ENCODE measurements at places on chromosomes 3 and 15. TPM values are rescaled to one million over a fixed set of nuclear protein-coding genes. Genes with fewer than 3 reads are reported as not detected.

OR5H1 gene
- not detected for total RNA-seq

ACVR2B gene
- total RNA-seq = 14.4 TPM

NEDD4 gene
- total RNA-seq = 8.4 TPM

CCDC32 gene
- total RNA-seq = 21.6 TPM

PRRT3 gene
- 3.3 TPM for total RNA-seq

RLBP1 gene
- total RNA-seq = not detected

GRIP2 gene
- total RNA-seq = 0.21 TPM

TTBK2 gene
- total RNA-seq = 31.2 TPM

GXYLT2 gene
- total RNA-seq = 25.8 TPM

GALNT15 gene
- 386 TPM for total RNA-seq

RBPMS2 gene
- 2.0 TPM for total RNA-seq

KLHL6 gene
- total RNA-seq = 2.1 TPM

PAQR5 gene
- 8.1 TPM for total RNA-seq

KCNAB1 gene
- total RNA-seq = 7.1 TPM

FEZF2 gene
- not detected for total RNA-seq

SOX14 gene
- total RNA-seq = not detected

GPR160 gene
- 2.4 TPM for total RNA-seq

TRIM42 gene
- not detected for total RNA-seq

CERS3 gene
- not detected for total RNA-seq

HHATL gene
- 3.5 TPM for total RNA-seq

TP63 gene
- 1.7 TPM for total RNA-seq

SLC6A6 gene
- 14.7 TPM for total RNA-seq

PRR23A gene
- not detected for total RNA-seq

GRAMD2A gene
- total RNA-seq = 1.7 TPM

ARIH2 gene
- total RNA-seq = 115 TPM

NPAP1 gene
- total RNA-seq = not detected

BRK1 gene
- 81.9 TPM for total RNA-seq

C3orf80 gene
- total RNA-seq = 1.8 TPM

ERICH6 gene
- 0.84 TPM for total RNA-seq

PLCB2 gene
- total RNA-seq = 16.9 TPM

EEFSEC gene
- 43.5 TPM for total RNA-seq

ZNF80 gene
- not detected for total RNA-seq

USP3 gene
- total RNA-seq = 34.5 TPM

GABRA5 gene
- not detected for total RNA-seq

SLC28A2 gene
- total RNA-seq = not detected

ADGRG7 gene
- not detected for total RNA-seq

RTP1 gene
- total RNA-seq = not detected

MUC20 gene
- total RNA-seq = 33.1 TPM

TICRR gene
- total RNA-seq = not detected

HGD gene
- total RNA-seq = not detected

CCR8 gene
- total RNA-seq = not detected

FOXL2 gene
- total RNA-seq = not detected

DNAJA4 gene
- total RNA-seq = 16.9 TPM

NOX5 gene
- 1.3 TPM for total RNA-seq

MEF2A gene
- total RNA-seq = 49.6 TPM

TMEM108 gene
- total RNA-seq = 0.21 TPM

RHOV gene
- total RNA-seq = 0.60 TPM

NR2E3 gene
- not detected for total RNA-seq

ITIH1 gene
- total RNA-seq = not detected

ATG3 gene
- 37.0 TPM for total RNA-seq

ACAD9 gene
- 81.9 TPM for total RNA-seq

KNG1 gene
- total RNA-seq = not detected

ACTRT3 gene
- total RNA-seq = 3.9 TPM

GAP43 gene
- total RNA-seq = 8.5 TPM

Data from tibial nerve (tissue), 4 donors.